ENCODE measurements at places on chromosomes 12 and 14.
A peak's percentile ranks its signal among the peaks of the same experiment; 100 is the strongest.

GRCh38 chr12:128920468-128920867 is 67.2 kb downstream of the GLT1D1 start:
- no peak for DNase-seq

DNA sequence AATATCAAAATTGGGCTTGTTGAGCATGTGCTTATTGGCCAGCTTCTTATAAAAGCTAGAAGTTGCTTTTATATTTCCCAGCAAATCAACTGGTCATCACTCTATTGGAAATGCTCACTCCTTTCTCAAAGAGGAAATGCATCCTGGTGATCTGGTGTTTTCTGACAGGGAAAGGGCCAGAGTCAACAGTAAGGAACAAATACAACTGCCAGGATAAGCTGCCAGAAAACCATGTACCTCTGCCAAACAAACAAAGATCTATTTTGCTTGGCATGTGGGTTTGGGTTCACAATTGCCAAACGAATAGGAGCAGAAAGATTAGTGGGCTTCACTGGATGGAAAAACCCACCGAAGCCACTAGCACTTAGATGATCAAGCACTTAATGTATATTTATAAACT is 126.9 kb upstream of the PDZRN4 start:
- no peak for DNase-seq

- no peak for DNase-seq
Observed at GRCh38 chr12:109385339-109386058, 37.8 kb downstream of the MYO1H start.

DNA sequence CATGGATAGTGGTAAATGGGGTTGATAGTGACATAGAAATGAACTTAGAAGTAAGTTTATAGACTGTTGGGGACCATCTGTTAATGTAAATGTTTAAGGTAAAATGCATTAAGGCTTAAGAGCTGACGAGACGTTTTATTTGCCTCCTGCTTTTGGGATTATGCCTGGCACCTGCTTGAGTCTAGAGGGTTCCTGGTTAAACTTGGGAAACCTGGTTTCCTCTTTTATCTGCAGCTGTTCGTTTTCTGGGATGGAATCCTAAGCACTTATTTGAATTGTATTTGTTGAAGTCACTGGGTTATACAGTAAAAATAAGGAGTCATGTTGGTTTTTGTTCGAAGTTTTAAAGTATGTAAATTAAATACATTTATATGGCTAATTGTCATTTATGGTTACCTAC is 914.7 kb downstream of the NRXN3 start:
- DNase-seq, result no peak

GRCh38 chr14:81382517-81383225 is 17.5 kb downstream of the STON2 start:
- DNase-seq, result no peak

- DNase-seq, result no peak
Observed at GRCh38 chr12:27548301-27549199, 24.5 kb downstream of the PPFIBP1 start.

GRCh38 chr14:48546996-48547395 is 871.6 kb upstream of the MDGA2 start:
- DNase-seq, result no peak

DNA sequence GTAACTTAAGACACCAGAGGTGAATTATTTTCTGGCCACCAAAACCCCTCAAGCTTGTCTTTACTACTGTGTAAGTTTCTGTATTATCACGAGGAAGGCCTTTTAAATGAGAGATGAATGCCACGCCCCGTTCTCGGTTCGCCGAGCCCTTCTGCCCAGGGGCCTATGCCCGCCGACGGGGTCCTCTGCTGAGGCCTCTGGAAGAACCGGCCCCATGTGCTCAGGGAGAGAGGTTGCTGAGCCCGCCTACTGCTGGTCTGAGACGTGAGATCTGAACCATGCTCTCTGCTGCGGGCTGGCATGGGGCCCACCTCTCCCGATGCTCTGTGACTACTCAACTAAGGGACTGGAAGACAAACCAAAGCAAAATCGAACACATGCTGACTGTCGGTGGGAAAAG is 21.0 kb downstream of the AMN start:
- DNase-seq, result no peak

- DNase-seq, result no peak
Observed at GRCh38 chr12:110020956-110021355, 21.7 kb downstream of the ANKRD13A start.

DNA sequence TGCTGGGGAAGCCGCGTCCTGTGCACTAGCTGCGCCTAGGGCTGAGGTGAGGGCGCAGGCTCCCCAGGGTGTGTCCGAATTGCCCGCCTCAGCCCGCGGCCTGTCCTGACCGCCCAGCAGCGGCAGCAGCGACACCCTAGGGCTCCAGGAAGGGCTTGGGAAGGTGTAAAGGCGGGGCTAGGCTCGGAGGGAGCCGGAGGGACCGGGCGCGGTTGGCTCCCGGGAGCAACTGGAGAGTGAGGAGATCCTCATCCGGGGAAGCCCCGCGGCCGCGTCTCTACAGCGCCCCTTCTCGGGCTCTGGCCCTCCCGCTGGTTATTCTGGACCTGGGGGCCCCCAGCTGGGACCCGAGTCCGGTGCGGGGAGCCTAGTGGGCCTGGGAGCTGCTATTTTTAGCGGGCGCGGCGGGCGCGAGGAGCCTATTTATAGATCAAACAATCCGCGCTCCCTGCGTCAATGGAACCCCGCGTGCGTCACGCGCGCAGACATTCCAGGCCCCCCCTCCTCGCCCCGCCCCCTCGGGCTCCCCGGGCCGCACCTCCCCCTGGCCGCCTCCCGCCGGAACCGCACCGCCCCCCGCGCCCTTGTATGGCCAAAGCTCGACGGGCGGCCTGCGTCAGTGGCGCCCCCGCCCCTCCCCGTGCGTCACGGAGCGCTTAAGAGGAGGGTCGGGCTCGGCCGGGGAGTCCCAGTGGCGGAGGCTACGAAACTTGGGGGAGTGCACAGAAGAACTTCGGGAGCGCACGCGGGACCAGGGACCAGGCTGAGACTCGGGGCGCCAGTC is at the start of gene NR4A1:
TSS of gene NR4A1 (plus strand) at position 685 of the 784 bp plus-strand sequence. CDS start 2,887 bp downstream, outside the sequence.
- DNase-seq, result peak; percentile 100

DNA sequence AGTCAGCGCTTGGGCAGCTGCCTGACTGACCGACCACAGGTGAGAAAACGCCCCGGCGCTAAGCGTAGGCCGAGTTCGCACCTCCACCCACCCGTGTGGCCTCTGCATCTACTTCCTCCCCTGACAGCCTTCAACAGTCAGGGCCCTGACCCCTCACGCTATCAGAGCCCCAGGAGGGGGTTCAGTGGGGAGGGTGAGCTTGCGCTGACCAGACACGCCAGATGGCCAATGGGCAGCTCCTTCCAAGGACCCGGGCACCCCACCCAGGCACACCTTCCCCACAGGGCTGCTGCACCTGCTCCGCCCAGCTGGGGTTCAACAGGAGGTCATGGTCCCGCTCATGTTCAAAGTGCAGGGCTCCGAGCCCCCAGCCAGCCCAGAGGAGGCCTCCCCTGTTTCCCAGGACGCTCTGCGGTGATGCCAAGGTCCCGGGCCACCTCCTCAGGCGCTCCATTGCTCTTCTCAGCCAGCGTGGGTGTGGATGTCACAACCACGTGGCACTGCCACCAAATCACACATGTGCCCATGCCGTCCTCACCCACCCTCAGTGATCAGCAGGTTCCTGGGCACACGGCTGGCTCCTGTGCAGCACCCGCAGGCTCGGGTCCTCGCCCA is 48.7 kb upstream of the BCL11B start:
- no peak for DNase-seq

- no peak for DNase-seq
Observed at GRCh38 chr12:27517961-27518665, 5.9 kb upstream of the PPFIBP1 start.

GRCh38 chr14:76331328-76332011 is 44.5 kb upstream of the ESRRB start:
- DNase-seq, result no peak

- DNase-seq, result peak; percentile 13
Observed at GRCh38 chr12:47361389-47362021, 281.7 kb upstream of the AMIGO2 start.

- no peak for DNase-seq
Observed at GRCh38 chr14:71651228-71651627, 281.0 kb upstream of the RGS6 start.

- DNase-seq, result no peak
Observed at GRCh38 chr14:64855721-64856528, 23.8 kb downstream of the SPTB start.

GRCh38 chr14:23483236-23483854 is 13.8 kb downstream of the NGDN start:
- no peak for DNase-seq

DNA sequence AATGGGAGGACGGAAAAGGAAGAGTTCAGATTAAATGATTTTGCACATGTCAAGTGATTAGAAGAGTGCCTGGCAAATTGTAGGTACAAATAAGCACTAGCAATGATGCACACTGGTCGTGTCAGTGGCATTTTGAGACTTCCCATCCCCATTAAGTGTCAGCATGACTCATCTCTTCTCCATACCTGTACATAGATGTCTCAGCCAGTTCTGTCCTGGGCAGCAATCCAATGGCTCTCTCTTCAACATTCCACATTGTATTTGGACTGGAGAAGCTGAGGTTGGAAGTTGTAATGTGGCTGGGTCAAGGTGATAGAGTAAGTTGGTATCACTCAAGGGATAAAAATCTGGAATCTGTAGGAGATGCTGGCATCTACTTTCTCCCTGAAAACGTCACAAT is 742.7 kb downstream of the VRK1 start:
- no peak for DNase-seq

DNA sequence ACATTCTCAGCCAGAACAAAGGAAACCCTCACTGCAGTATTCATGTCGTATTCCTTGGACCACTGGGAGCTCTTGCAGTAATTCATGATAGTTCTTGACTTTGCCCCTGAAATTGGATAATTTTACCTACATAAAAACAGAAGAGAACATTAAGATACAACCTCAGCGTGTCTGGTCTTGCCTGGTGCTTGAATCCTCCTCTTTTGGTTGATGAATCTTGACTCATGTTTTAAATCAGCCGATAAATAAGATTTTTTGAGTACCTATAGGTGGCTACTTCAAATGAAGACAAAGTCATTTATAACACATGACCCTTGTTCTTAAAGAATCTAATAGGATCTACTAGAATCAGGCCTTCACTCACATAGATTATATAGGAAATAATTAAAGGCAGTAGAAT is 221.0 kb downstream of the PTPRO start:
- DNase-seq, result no peak

DNA sequence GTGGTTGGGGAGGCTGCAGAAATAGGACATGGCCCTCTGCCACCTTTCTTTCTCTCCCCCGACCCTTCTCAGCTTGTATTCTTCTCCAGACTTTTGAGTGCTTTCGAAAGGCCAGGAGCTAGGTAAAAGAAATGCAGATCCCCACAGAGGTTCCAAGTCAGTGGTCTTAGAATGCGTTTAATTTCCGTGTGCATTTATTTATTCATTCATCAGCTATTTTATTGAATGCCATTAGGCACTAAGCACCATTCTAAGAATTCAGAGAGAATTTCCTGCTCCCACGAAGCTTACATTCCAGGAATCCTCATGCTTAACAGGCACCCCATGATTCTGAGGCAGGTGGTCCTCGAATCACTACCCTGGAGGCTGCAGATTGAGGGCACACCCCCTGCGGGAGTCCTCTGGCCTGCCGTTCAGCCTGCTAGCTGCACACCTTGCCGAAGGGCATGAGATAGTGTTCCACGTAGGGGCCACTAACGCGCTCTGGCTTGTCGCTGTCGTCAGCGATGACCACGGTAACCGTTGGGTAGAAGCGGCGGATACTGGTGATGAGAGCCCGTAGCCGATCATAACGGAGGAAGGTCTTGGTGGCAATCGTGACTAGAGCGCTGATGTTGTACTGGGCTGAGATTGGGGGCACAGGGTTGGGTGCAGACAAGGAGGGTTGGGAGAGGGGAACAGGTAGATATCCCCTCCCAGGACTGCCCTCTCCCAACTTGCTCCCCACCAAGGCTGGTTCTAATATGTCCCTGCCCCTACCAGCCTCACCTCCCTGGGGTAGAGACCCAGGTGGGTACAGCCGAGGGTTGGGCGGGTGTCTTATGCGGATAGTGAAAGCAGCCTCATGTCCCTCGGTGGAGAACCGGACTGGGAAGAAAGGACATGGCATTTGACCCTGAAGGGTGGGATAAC is 4.5 kb downstream of the B4GALNT1 start:
- no peak for DNase-seq

- no peak for DNase-seq
Observed at GRCh38 chr12:57258977-57259970, 8.3 kb upstream of the STAC3 start.

- no peak for DNase-seq
Observed at GRCh38 chr14:82642425-82642824, 1108.8 kb upstream of the SEL1L start.

DNA sequence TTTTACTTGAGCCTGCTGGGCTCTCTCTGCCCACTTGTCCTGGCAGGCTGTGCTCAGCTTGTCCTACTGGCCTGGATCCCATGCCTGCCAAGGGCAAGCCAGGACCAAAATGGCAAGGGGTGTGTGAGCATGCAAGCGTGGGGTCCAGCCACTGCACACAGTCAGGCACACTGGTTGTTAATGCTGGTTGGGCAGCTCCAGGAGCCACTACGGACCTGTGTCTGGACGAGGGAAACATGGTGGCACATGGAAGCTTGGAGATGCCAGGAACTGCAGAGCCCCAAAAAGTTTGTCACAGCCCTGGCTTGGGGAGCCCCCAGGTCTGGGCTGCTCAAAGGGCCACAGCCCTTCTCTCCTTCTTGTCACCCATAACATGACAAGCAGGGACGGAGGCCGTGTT is 83.8 kb downstream of the ACSS3 start:
- DNase-seq, result no peak

DNA sequence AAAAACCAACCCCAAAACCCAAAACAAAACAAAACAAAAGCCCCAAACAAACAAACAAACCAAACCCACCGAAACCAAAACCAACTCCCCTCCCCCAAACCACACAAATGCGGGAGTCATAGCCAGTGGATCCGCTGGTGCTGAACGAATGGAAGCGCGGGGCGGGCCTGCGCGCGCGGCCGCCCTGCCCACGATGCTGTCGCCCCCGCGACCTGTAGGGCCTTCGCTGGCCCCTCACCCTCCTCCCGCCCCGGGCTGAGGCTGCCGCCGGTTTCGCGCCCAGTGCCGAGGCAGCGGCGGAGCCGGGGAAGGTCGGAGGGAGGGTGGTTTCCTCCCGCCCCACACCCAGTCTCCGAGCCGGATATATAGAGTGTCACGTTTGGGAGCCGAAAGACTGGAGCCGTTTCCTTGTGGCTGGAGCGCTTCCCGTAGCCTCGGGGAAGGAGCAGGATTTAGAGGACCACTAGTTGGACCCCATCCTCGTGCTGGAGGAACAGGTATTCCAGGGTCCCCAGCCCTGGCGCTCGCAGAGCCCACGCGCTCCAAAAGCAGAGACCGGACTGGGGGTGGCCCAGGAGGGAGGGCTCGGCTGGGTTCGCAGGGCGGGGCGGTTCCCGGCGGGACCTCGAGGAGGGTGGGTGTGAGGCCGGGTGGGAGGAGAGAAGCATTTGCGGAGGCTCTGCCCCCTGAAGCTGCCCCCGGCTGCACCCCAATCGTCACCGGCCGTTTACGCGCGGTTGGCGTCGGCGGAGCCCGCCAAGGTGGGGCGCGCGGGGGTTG is at the start of gene FAR2:
TSS of gene FAR2 (plus strand) at position 368 of the 780 bp plus-strand sequence. CDS start 121,172 bp downstream, outside the sequence.
- DNase-seq, result peak; percentile 31

GRCh38 chr12:116642683-116643082 is 83.5 kb downstream of the MAP1LC3B2 start:
- no peak for DNase-seq

GRCh38 chr12:76964784-76965571 is 86.2 kb upstream of the CSRP2 start:
- no peak for DNase-seq

GRCh38 chr12:122969676-122970075 is 3.4 kb upstream of the ABCB9 start:
- no peak for DNase-seq
